ENCODE measurements at places on chromosomes 1 and 21.

GRCh38 chr1:233641029-233641428, 27.1 kb downstream of the KCNK1 start:
- no peak for DNase-seq

- no peak for DNase-seq
These were observed 39.8 kb downstream of the TGFBR3 start for GRCh38 chr1:91846007-91846638.

DNA sequence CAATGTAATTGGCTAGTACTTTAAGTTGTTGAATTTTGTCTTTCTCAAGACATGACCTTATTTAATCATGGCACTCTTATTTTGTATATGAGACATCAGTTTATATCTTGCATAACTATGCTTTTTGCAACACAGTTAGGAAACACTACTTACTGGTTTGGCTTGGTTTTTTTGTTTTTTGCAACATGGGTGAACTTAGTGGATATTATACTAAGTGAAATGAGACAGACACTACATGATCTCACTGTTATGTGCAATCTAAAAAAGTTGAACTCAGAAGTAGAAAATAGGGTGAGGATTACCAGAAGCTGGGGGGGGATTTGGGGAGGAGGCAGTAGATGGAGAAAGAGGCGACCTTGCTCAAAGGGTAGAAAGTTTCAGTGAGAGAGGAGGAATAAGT, 132.1 kb downstream of the PLA2G4A start:
- DNase-seq = no peak

DNA sequence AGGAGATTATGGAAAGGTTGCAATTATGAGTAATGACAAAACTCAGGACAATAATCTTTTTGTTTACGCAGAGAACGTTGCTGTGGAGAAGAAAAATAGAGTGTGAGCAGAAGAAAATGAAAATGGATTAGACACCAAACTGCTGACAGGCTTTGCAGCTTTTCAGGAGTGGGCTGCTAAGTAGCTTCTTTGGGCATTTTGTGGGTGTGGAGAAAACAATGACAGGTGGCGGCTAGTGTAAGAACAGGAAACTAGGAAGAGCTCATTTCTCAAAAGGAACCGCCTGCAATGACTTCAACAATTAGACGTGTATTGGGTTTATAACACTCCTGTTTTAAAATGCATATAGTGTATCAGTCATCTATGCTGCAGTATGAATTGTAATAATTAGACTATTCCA, 18.3 kb upstream of the PALMD start:
- no peak for DNase-seq

GRCh38 chr1:182054698-182055326, 6.7 kb downstream of the ZNF648 start:
- DNase-seq = no peak

DNA sequence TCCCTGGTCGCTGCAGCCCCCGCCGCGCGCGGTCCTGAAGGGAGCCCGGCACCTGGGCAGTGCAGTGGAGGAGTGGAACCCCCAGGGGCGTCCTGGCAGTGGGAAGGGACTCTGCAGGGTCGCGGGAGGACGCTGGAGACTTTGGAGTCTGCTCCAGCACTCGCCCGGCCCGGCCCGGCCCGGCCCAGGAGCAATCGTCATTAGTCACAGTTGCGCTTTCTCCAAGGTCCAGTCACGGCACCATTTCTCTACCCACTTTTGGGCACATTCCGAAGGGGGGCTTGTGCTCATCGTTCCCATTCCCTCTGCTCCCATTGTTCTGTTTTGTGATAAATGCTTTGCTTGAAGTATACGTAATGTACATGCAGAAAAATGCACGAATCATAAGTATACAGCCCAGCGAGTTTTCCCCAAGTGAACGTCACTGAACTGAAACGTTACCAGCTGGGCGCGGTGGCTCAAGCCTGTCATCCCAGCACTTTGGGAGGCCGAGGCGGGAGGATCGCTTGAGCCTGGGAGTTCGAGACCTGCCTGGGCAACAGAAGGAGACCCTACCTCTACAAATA, 999 bp downstream of the THAP3 start:
- no peak for DNase-seq

DNA sequence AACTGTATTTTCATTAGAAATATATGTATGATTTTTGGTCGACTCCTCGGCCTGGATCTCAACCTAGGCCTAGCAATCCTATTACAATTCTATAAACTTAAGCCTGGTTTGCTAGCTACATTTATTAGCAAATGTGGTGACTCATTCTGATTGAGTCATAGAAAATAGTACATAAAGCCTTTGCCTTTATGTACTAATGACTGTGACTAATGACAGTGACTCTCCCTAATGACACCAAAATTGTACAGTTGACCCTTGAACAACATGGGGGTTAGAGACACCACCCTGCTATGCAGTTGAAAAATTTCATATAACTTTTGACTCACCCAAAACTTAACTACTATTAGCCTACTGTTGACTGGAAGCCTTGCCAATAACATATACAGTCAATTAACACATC, 78.9 kb downstream of the CLEC20A start:
- no peak for DNase-seq

- DNase-seq = no peak
These were observed 566.7 kb downstream of the ADGRL2 start for GRCh38 chr1:82367456-82367855.

DNA sequence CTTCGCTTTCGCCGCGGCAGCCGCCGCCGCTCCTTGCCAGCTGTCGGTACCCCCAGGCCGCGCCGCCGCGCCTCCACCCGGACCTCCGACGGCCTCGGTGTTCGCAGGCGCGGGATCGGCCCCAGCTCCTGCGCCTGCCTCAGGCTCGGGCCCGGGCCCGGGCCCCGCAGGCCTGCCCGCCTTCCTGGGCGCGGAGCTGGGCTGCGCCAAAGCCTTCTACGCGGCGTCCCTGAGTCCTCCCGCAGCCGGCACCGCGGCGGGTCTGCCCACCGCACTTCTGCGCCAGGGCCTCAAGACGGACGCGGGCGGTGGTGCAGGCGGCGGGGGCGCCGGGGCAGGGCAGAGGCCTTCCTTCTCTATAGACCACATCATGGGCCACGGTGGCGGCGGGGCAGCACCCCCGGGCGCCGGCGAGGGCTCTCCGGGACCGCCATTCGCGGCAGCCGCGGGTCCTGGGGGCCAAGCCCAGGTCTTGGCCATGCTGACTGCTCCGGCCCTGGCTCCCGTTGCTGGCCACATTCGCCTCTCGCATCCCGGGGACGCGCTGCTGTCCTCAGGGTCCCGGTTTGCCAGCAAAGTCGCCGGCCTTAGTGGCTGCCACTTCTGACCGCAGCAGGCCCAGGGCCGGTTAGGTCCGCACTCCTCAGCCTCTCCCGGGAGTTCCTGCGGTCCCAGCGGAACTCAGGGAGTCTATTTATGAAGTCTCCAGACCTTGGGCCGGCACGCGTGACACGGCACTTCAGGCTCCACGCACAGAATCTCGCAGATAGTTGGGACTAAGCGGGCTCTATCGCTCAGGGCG, 1.4 kb downstream of the FOXD2 start:
- no peak for DNase-seq

- no peak for DNase-seq
These were observed 271.3 kb upstream of the B3GALT2 start for GRCh38 chr1:193457676-193458075.

GRCh38 chr1:119656410-119656955, 8.4 kb upstream of the ZNF697 start:
- DNase-seq = no peak
